CD4-positive, alpha-beta T cell treated with Interleukin-21 for 1 hour (primary cell): ENCODE measurements at places on chromosomes 12 and 14.
A peak's percentile ranks its signal among the peaks of the same experiment; 100 is the strongest.

DNA sequence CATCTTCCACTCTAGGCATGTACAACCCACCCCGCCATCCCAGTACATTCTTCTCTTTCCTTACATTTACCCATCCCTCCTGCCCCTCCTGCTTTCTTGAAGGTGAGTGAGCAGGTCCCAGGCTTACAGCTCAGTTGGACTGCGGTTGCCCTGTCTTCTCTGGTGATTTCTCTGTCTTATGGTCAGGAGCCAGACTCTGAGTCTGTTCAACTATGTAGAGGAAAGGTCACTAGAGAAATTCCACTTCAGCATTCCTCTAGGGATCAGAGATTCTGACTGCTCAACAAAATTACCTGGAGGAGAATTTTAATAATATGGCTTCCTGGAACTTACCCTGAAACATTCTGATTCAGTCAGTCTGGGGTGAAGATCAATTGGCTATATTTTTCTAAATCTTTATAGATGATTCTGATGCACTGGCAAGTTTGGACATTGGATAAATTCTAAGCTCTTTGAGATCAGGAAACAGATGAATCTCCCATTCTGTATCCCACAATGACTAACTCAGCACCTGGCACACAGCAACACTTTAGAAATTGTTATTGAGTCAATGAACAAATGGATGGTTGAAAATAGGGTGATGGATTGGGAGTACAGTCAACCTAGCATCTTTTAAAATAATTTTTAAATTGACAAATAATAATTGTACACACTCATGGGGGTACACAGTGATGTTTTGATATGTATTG is 128.6 kb upstream of the HIF1A start:
- no peak for DNase-seq

DNA sequence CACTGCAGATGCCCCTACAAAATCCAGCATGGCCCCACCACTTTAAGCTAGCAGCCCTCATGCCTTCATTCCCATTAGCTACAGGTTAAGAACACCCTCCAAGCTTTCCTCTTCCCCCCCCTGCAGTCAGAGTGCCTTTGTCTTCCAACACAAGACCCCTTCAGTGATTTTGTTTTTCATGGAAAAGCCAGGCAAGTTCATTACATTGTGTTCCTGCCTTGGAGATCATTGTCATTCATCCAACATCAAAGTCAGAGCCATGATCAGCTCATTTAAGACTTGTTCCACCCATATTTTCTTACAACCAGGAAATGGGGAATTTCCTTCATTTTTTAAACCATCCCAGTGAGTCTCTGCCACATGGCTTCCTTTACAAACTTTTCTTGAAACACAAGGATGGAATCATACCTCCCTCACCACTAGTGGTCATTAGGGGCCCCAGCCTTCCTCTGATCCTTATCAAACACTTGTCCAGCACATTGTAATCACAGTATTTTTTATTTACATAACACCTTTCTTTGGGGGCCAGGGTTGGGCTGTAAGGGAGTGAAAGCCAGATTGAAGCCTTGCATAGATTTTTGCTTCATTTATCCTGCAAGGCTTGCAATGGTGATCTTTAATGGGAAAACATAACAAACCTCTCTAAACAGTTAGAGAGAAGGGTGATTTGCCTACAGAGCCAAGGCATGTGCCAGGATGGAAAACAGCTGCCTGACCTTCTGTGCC is 765.3 kb downstream of the MED13L start:
- no peak for DNase-seq

DNA sequence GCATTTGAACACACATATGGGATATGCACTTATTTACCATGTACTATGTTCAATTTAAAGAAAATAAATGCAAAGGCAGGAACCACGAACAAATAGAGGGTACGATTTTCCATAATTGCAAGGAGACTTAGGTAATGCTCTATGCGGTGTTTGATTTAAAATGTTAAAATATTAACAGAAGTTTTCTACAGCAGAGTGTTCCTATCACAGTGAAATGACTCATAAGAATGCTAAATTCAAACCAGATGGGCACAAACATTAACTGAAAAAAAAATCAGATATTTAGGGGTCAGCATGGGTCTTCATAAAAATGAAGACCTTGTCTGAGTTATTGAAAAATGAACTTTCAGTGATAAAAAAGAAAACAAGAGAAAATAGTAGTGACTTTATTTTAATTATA is 65.4 kb downstream of the LLPH start:
- no peak for DNase-seq

DNA sequence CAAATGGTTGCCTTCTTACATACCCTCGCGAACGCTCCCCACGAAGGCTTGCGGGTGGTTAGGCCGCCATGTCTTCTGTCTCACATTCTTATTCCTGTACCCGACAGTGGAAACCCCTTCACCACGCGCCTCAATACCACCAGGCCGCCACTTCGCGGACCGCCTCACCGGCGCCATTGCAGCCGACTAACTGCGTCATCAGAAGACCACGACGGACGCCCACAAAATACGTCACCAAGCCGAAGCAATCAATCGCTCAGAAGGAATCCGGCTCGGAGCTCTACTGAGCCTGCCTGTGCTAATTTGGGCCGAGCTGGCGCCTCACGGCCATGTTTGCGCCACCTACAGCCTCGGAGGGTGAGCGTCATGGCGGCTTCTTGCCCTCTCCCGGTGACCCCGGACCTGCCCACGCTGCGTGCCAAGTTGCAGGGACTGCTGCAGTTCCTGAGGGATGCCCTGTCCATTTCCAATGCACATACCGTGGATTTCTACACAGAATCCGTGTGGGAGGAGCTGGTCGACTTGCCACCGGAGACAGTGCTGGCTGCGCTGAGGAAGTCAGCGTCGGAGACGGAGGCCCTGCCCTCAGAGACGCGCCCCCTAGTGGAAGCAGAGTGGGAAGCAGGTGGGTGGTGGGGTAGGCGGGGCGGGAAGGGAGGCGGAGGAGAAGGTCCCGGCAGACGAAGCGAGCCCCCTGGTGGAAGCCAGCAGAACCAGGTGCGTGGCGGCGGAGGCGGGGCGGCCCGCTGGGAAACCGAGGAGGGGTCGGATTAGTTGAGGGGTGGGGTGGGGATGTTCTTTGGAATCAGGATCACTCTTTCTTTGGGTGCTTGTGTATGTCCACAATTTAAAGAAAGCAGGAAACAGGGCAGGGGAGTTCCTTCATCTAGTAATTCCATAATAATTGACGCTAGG is at the start of the genes CCDC59 and METTL25:
Gene CCDC59 (minus strand): TSS at position 188 of the 915 bp plus-strand sequence. CDS start 11 bp downstream, at position 177.
Gene METTL25 (plus strand): TSS at position 330 of the 915 bp plus-strand sequence. CDS start 37 bp downstream, at position 367.
- peak; percentile 98 for DNase-seq

DNA sequence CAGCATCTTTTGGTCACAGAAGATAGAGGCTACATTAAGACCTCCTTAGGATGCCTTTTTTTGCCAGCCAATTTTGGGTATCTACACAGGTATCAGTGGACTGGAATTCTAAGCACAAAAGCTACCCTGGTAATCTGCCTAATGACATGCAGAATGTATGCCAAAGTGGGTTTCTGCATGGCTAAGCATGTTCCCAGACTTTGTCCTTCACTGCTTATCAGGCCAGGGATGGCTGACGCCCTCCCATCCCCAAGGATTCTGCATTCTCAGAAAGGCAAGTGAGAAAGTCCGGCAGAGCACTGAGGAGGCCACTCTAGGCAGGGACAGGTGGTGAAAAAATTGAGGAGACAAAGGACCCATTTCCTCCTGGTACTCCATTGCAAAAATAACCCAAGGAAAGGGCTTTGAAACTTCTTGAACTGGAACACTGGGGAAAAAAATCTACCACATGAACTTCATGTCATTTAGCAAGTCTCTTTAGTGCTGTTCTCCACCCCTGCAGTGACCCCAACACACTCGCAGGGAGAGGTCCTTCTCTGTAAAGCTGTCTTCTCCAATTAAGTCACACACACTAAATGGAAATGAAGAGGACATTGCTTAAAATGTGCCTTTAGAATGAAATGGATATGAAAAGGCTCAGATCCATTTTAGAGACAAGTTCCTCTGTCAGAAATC is 91.7 kb upstream of the MAX start:
- DNase-seq: no peak

GRCh38 chr12:124463341-124463921 is 104.0 kb downstream of the NCOR2 start:
- DNase-seq: no peak

DNA sequence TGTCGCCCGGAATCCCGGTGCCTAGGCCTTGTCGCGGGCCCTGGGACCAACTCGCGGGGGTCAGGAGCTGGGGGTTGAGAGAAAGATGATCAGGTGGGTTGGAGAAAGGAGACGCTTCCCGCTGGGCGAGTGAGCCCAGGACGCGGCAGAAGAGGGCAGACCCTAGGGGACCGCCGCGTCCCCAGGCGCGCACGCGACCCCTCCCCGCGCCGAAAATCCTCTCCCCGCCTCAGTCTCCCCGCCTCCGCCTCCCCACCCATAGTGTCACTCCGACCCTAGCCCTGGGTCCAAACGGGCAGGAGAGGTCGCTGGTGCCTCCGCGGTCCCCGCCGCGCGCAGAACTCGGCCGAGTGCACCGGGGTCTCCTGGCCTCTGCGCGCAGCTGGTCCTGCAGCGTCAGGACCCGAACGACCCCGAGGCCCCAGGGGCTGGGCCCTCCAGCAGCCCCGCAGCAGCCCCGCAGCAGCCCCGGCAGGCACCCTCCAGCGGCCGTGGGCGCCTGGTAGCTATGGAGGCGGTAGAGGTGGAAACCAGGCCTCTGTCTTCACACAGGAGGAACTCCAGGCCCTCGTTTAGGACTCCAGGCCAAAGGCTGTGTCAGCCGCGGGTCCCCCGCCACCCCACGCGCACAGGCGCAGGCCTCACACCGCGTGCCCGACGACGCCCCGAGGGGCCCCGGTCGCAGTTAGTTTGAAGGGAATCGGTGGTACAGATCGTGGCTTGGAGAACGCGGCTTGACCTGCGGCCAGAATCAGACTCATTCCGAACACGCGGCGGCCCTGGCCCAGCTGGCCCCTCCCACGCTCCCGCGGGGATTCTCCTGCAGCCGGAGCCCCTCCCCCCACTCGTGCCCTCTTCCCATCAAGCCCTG is 60.1 kb upstream of the EIF5 start:
- DNase-seq: no peak

DNA sequence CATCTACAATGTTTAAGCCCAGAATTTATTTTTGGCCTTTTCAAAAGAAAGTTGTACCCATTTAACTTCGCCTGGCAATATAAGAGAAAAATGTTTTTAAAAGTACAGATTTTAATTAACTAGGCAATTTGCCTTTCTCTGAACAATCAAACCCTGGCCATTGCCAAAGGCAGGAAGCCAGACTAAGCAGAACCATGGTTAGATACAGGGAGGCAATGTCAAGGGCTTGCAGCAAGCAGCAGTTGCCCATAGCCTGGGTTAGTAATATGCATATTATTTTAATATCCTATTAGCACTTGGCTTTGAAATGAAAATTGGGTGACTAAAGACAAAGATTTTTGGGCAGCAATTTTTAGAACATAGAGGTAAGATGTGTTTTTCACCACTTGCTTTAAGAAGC is 51.1 kb upstream of the FRMD6 start:
- no peak for DNase-seq

DNA sequence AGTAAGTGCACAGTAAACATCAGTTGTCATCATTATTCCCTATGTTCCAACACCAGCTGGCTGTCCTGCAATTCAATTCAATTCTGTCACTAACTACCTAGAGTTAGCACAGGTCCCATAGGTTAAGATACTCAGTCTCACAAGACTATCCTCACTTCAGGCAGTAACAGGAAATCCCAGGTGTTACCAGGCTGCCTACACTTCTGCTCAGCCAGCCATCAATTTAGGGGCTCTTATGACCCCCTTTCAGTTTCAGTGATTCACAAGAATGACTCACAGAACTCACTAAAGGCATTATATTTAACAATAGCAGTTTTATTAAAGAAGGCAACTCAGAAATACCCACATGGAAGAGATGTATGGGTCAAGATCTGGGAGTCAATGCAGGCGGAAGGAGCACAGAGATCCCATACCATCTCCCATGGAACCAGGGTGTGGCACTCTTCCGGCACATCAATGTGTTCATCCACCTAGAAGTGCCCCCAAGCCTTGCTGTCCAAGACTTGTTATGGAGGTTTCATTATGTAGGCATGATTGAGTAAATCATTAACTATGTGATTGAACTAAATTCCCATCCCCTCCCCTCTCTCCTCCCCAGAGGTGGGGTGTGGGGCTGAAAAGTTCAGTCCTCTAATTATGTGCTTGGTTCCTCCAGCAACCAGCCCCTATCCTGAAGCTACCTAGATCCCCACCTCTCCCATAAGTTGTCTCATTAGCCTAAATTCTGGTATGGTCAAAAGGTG is 120.8 kb upstream of the WSCD2 start:
- DNase-seq: no peak

DNA sequence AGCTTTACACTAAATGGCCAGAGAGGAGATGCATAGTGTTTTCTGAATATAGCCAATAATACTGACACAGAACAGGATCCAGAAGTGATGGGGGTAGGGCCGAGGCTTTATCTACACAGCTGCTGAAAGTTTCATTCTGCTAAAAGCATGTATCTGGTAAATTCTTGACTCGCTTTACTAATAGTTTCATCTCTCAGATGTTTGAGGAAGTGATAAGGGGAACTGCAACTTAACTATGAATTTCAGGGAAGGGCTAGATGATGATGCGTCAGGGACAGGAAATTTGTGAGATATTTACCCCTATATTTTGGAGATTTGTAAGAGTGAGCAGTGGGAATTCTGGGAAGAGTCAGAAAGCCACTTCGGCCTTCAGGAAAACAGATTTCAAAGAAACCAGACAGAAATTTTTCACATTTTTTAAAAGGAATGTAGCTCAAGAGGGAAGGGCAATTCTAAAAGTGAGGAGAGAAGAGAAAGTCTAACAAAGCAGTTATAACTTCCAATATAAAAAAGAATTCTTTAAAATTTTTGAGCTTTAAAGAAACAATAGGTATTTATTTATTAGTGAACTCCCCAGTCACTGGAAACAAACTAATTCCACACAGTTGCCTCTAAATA is 243.1 kb downstream of the BCAT1 start:
- no peak for DNase-seq

- DNase-seq: no peak
These were observed 12.4 kb downstream of the PPM1H start for GRCh38 chr12:62922539-62922938.

DNA sequence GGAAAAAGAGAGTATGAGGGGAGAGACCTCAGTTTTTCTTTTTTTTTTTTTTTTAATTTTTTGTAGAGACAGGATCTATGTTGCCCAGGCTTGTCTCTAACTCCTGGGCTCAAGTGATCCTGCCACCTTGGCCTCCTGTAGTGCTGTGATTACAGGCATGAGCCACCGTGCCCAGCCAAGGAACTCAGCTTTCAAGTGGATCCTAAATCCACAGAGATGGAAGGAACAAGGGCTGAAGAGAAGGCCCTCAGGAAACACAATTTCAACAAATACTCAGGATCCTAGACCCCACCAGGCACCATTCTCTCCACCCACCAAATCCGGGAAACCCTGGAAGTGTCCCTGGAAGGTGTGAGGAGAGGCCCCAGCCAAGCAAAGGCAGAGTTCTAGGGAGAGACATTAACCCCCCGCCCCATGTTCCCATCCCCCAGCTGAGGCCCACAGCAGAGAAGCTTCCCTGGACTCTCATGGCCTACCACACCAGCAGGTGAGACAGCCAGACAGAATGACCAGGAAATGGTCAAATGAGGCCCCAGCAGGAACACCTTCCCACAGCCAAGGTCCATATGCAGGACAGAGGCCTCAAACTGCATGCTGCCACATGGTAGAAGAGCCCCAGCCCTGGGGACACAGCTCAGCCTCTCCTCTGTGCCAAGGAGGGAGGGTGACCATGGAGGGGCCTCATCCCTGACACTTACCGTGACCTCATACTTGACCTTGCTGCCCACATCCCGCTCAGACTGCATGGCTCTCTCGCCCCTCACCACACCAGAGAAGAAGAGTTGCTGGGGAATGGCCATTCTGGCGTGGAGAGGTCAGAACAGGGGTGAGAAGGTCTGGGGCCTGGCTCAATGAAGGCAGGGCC is 14.1 kb downstream of the ITGA7 start:
- no peak for DNase-seq
